ENCODE measurements at places on chromosomes 5 and 9.

GRCh38 chr5:30926218-30926617 lies 267.3 kb upstream of the CDH6 start:
- peak; percentile 20 for DNase-seq

- DNase-seq, result no peak
Observed at GRCh38 chr5:133075572-133076536, 24.0 kb downstream of the HSPA4 start.

- DNase-seq, result no peak
Observed at GRCh38 chr9:126000731-126001580, 253.8 kb downstream of the PBX3 start.

DNA sequence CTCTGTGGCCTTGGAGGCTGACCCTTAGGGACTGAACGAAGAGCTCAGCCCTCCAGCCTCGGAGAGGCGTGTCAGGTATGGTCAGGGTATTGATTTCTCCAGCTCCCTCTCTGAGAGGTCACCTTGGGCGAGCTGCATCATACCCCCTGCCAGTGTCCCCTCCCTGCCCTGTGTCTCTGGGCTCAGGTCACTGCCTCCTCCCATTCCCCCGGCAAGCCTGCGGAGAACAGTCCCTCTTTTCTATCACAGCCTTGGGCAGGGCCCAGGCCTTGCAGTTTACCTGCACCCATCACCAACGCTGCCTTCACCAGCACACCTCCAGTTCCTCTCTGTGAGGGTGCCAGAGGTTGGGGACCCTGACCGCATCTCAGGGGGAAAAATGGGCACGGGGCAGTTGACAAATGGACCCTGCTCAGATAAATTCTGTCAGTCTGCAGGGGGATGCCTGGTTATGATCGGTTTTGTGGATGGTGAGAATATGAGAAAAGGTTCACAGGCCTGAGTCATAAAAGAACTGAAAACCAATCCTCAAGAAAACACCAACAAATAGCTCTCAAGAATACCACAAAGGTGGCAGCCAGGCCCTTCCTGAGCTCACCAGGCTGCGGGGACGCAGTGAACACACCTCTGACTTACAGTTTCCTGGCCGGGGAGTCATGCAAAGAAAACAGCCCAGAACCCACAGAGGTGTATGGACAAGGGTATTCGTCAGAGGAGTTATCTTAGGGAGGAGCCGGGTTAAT lies 24.7 kb upstream of the RXRA start:
- DNase-seq, result no peak

DNA sequence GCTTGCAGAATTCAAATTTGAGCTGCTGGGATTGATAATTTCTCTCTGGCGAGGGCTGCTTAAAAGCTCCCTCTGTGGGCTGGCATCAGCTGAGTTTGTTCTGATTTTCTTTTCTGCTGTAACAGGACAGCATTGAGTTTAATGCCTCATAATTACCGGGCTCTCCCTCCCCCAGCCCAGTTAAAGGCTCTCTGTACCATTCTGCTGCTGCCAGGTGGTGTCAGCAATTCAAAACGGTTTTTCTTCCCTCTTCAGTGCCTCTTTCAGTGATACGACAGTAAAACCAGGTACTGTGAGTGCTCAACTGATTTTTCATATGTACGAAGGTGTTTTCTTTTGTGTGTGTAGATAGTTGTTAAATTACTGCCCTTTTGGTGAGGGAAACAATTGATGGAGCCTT lies 509.3 kb upstream of the CTNND2 start:
- no peak for DNase-seq

- DNase-seq, result no peak
Observed at GRCh38 chr5:72346398-72346797, 26.2 kb downstream of the PTCD2 start.

GRCh38 chr5:133554279-133554678 lies 58.1 kb downstream of the FSTL4 start:
- no peak for DNase-seq

GRCh38 chr9:75893106-75893505 lies 2.6 kb downstream of the PCSK5 start:
- DNase-seq, result no peak

GRCh38 chr9:69471433-69471832 lies 146.4 kb downstream of the ENTREP1 start:
- peak; percentile 36 for DNase-seq

GRCh38 chr5:179820127-179820482 lies 600 bp upstream of the SQSTM1 start:
- no peak for DNase-seq

DNA sequence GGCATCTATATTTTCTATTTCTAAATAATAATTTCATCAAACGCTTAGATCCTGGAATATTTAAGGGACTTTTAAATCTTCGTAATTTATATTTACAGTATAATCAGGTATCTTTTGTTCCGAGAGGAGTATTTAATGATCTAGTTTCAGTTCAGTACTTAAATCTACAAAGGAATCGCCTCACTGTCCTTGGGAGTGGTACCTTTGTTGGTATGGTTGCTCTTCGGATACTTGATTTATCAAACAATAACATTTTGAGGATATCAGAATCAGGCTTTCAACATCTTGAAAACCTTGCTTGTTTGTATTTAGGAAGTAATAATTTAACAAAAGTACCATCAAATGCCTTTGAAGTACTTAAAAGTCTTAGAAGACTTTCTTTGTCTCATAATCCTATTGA lies 1.1 kb downstream of the LRRC70 start:
- DNase-seq, result no peak

GRCh38 chr5:101917166-101917565 lies 378.9 kb downstream of the SLCO4C1 start:
- DNase-seq, result no peak

DNA sequence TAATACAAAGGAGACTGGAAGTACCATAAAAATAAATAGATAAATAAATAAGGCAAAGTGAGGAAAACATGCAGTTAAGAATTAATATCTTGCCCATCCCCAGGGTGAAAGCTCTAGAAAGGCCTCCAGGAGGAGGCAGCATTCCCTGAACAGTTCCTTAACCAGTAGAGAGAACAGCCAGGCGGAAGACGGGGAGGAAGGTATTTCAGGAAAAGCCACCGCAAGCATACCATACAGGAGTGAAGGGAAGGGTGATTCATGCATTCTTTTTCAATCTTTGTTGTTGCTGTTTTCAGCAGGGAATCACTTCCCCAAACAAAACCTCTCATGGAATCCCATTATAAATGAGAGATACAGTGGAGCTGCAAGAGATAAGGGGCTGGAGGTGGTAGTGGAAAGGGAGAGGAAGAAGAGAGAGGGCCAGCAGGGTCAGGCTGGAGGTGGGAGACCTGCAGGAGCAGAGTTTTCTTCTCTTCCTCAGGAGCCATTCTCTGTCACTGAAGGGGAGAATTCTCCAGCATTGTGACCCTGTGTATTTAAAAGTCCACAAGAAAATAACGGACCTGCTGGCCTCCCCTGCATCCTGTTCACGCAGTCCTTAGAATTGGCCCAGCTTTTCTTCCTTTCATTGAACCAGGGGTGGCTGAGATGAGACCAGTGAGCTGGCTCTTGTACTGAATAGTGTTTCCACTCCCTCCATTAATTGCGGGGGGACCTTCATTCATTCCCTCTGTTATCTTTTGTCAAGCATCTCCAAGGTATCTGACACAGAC lies 255.9 kb downstream of the FAM114A2 start:
- DNase-seq, result no peak

DNA sequence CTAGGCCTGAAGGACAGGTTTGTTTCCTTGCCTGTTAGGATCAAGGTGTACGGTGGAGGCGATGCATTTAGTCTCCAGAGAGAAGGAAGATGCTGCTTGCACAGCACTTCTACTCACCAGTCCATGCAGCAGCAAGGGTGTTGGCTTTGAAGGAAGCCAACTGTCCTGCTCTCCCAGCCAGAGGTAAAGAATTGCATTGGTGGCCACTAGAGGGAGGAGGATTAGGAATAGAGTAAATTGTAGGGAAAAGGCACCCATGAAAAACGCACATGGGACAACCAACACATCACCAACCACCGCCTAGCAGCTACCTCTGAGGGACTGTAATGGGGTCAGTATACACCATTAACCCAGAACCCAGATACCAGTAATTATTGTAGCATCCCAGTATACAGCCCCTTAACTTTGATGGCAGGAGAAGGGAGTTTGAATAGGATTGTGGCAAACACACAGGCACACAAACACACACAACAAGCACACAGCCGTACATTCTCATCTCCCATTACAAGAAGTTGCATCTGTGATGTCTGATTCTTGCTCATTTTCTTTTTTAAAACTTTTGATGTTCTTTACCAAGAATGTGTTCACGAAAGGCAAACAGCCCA lies 267.7 kb downstream of the ADAMTS6 start:
- no peak for DNase-seq

DNA sequence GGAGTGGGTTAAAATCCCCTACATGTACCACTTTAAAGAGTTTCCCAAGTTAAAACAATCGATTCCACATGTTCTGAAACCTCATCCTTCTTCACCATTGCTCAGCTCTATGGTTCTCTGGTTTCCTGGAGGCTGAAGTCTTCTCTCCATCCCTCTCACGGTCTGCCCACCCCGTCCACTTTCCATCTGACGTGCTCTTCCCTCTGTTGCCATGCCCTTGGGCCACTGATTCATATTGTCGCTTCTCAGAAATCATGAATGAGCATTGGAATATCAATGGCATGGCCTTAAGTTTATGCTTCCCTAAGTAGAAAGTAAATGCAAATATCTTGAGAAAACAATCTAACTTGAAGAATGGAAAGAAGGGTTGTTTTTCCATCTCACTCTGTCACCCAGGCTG lies 30.9 kb downstream of the GDNF start:
- DNase-seq, result no peak

DNA sequence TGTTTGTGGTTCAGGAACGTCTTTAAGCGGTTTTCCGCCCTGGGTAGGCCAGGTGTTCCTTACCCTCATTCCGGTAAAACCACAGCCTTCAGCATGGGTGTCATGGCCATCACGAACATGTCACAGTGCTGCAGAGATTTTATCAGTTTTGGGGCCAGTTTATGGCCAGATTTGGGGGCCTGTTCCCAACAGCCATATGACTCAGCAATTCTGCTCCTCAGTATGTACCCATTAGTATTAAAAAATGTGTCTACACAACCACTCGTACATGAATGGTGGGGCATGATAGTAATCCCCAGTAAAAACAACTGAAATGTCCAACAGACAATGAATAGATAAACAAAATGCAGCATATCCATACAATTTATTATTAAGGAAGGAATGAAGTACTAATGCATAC lies 51.9 kb upstream of the TTC23L start:
- DNase-seq, result no peak

GRCh38 chr5:181130832-181131496 lies at the start of gene OR2V1:
TSS of gene OR2V1 (minus strand) at chr5:181131169. CDS start at chr5:181125304, 5,865 bp downstream.
- DNase-seq, result no peak

DNA sequence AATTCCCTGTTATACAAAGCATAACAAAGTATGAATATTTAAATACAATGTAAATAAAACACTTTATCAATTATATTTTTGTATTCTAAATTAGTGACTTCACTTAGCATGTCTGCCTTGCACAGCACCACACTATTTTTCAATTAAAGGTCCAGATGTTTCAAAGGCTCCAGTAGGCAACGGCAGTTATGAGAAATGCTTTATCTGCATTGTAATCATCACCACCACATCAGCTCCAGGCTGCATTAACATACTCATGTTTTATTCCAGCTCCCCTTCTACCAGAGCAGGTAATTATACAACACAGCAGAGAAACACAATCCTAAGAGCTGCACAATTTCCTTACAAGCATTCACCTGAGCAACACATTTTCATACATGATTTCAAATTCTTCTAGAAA lies 102.8 kb downstream of the MAPKAP1 start:
- DNase-seq, result no peak

GRCh38 chr9:21504894-21505293 lies 22.8 kb upstream of the IFNE start:
- DNase-seq, result no peak

GRCh38 chr9:12854221-12854620 lies 79.4 kb downstream of the LURAP1L start:
- DNase-seq, result no peak

GRCh38 chr5:175464074-175464941 lies 14.1 kb upstream of the SFXN1 start:
- DNase-seq, result no peak

DNA sequence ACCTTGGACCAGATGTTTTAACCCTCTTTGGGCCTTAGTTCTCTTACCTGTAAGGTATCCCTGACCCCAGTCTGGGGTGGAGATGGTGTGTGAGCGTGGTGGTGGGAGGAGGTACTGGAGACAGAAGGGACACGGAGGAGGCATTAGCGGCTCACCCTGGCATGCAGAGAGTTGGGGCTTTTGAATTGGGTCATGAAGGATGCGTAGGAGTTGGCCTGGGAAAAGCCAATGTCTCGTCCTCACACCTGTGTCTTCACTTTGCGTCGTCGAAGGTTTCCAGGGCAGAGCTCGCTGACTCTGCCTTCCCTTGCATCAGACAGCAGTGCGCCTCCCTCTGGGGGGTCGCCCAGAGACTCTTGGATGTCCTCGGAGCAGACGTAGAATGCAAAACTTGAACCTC lies 11.2 kb downstream of the RXRA start:
- no peak for DNase-seq

GRCh38 chr5:68049053-68049713 lies 166.4 kb upstream of the PIK3R1 start:
- no peak for DNase-seq

DNA sequence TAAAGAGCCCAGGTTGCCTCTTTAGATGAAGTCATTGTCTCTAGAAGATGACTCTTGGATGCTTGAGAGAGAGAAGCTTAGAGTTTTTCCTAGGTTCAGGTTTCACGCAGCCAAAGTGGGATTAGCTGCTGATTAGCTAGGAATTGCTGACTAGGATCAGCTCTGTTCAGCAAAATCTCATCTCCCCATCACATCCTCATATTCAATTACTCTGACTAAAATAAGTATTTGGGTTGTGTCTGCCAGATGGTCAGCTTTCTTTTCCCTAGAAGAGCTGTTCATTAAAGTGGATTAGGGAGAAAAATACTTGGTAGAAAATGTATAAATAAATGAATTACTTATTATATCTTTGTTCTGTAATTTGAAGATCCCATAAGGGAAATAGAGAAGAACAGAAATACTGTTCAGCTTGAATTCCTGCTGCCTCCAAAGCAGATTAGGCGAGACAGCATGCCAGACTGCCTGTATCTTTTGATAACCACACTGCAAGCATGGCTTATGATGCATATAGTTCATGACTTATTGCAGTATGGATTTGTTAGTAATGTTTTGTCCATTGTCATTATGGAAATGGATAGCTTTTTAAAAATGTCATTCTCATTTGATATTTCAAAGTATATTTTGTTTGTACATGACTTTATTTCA lies 184.8 kb upstream of the CD180 start:
- no peak for DNase-seq

GRCh38 chr5:45454114-45454513 lies 242.1 kb downstream of the HCN1 start:
- DNase-seq, result peak; percentile 25

GRCh38 chr5:78328585-78329173 lies 31.7 kb upstream of the SCAMP1 start:
- no peak for DNase-seq
